ENCODE measurements at places on chromosomes 6 and 20. TPM values are rescaled to one million over a fixed set of nuclear protein-coding genes. Genes with fewer than 3 reads are reported as not detected.

The NANP gene
- 1.9 TPM for total RNA-seq

The SERINC1 gene
- total RNA-seq: 59.2 TPM

The TSBP1 gene
- not detected for total RNA-seq

The SYCP2L gene
- under 0.01 TPM for total RNA-seq

The RBBP9 gene
- total RNA-seq: 10.0 TPM

The PCK1 gene
- not detected for total RNA-seq

All from hematopoietic multipotent progenitor cell (in vitro differentiated cells).